ENCODE measurements at places on chromosomes 11 and 22.

DNA sequence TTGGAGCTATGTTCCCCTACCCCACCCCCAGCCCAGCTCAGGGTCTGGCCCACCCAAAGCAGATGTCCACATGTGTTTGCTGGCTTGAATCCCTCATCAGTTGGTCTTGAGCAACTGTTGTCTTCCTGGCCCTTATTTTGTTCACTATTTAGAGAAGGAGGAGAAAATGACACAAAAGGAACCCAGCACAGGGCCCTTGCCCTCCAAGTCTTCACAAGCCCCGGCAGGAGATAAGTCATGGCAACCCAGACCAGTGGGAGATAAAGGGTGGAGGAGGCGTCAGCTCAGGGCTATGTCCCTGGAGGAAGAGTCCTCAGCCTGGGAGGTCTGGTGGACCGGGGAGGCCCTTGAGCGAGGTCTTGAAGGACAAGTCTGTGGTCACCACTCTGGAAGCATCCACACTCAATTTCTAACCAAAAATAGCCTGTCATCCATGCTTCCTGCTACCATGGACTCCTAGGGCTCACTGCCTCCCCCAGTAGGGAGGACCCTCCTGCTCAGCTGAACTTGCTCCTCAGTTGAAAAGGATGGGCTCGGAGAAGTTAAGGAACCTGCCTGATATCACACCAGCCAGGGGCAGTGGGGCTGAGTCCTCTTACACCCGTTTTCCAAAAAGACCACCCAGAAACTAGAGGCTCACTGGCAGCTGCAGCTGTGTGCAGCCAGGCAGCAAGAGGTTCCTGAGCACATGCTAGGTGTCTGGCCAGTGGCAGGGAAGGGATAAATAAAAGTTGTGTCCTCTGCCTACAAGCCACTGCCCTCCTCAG, 1.8 kb upstream of the RAB3IL1 start:
- DNase-seq: no peak

DNA sequence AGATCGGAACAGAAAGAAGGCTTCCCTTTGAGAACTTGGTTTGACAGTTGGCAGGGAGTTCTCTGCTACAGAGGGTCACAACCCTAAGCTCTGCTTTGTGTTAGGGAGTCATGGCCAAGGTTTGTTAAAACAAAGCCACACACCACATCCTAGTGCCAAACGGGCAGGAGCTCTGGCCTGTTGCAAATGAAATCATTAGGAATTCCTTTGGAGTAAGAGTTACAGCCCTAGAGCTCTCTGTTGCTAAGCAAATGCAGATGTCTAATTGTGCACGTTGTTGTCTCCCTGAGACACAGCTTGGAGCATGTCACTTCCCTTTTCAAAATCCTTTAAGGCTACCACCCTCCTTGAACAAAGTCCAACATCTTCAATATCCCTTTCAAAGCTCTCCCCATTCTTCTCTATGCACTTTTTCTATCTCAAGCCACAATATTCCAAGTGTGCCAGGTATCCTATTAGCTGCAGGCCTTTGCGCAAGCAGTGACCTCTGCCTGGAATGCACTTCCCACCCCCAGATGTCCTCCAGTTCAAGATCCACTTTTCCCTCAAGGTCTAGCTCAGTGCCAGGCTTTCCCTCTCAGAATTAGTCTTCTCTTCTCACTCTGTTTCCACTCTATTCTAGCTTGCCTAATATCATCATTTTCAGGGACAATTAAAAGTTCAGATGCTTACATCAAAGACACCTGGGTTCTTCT, 253.7 kb upstream of the POU2AF2 start:
- no peak for DNase-seq

GRCh38 chr11:128164080-128164741, 423.1 kb downstream of the ETS1 start:
- DNase-seq: no peak

DNA sequence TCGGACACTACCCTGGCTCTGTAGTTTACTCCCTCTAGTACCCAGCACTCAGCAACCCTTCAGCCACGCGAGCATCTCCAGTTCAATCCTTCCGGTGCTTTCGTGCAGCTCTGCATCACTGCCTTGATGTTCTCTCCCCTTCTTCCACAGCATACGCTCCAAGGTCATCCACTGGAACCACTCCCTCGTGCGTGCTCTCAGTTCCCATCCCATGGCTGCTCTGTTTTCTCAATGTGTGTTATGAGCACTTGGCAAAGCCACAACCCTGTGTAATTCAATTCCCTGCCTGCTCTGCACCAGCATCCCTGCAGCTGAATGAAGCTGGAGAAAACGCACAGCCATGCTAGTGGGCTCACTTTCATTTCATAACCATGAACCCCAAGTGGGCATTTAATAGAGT, 38.5 kb upstream of the NFRKB start:
- DNase-seq: no peak

GRCh38 chr11:132234878-132235277, 864.5 kb downstream of the NTM start:
- DNase-seq: no peak

DNA sequence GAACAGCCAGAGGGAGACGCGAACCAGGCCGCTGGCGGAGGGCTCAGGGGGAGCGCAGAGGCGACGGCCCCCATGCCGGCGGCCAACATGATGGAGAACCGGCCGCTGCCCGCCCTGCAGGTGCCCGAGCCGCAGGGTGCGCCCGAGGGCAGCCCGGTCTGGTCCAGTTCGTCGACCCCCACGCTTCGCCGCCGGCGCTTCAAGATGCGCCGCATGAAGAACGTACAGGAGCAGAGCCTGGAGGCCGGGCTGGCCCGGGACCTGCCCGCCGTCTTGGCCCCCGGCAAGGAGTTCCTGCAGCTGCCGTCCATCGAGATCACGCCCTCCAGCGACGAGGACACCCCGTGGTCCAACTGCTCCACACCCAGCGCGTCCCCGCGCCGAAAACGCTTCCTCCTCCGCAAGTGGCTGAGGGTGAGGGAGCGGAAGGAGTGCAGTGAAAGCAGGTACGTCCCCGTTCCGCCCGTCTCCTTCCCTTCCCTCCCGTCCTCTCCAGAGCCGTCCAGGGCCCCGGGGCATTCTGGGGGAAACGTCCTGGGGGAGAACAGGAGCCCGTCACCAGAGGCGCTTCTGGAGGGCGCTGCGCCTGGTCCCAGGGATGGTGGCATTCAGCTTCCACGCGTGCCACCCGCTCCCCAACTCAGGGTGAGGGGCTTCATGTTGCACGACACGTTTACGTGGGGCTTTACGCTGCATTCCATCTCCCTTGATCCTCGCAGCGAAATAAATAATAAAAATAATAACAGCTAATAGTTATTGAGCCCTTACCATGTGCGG, 840 bp downstream of the GRAMD1B start:
- DNase-seq: peak; percentile 95

GRCh38 chr11:79809487-79809886, 368.7 kb upstream of the TENM4 start:
- DNase-seq: no peak

GRCh38 chr22:41078931-41079330, 13.5 kb upstream of the EP300 start:
- DNase-seq: no peak

- DNase-seq: no peak
Measured at GRCh38 chr11:2750682-2751522, 51.1 kb upstream of the KCNQ1OT1 start.

- no peak for DNase-seq
Measured at GRCh38 chr11:75326439-75326810, 25.0 kb downstream of the ARRB1 start.

- DNase-seq: no peak
Measured at GRCh38 chr11:57513452-57513795, 2.1 kb downstream of the SLC43A1 start.
